ENCODE measurements at places on chromosomes 16 and 17.

- no peak for DNase-seq
Measured at GRCh38 chr16:84047206-84047605, 4.6 kb upstream of the SLC38A8 start.

DNA sequence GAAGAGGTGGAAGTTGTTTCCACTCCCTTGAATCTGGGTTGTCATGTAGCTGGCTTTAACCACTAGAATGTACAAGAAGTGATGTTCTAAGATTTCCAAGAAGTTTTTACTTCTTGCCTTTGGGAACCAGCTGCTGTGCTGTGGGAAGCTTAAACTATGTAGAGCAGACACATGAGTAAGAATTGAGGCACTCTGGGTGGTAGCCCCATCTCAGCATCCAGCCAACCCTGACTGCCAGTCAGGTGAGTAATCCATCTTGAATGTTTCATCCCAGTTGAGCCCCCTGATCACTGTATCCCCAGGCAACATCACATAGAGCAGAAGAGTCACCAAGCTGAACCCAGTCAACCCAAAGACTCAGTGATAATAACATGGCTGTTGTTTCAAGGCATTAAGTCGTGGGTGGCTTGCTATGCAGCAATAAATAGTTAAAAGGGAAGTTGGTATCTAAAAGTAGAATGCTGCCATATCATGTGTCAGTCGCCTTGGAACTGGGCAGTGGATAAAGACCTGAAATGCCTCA, 62.8 kb upstream of the GPR139 start:
- DNase-seq, result no peak

DNA sequence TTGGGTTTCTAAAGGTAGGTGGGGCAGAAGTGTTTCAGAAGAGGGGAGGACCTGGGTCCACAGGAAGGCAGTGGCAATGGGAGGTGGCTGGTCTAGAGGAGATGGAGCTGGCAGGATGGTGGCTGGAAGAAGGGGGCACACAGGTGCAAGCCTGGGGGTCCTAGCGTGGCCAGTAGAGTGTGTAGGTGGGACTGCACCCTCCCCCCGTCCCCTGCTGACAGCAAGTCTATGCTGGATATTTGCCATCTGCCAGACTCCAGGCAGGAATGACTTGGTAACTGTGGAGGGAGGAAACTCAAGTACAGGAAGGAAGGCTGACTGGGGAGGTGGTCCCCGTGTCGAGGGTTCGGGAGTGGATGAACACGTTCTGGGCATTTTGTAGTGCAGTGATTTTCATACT, 8.6 kb downstream of the MED9 start:
- no peak for DNase-seq

DNA sequence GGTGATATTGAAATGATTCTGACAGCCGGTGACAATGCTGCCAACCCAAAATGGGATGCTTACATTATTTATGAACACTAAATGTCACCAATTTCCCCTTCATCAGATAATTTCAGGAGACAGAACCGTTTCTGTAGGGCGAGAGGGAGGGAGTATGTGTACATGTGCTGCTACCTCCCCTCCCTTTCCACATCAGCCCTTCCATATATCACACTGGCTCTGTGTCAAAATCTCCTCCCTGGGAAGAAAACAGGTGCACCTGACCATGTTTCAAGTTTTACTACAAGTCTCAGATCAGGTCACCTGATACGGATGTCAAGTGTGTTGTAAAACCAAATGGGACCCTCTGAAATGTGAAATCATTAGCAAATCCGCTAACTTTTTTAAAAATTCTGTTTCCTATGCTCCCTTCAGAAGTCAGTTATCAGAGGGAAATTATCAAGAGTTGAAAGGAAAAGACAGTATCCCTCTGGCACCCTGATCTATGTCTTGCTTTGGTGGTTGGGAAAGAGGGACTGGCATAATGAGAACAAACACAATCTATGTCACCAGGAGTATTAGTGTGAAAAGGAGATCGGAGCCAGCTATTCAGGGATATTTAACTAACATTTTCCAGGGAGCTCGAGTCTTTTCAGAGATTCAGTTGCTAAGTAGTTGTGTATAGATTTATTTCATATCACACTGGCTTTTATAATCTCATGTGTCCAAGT, 1002.3 kb upstream of the CDH8 start:
- no peak for DNase-seq

- DNase-seq, result no peak
Measured at GRCh38 chr17:43757171-43757660, 1.4 kb downstream of the SOST start.

DNA sequence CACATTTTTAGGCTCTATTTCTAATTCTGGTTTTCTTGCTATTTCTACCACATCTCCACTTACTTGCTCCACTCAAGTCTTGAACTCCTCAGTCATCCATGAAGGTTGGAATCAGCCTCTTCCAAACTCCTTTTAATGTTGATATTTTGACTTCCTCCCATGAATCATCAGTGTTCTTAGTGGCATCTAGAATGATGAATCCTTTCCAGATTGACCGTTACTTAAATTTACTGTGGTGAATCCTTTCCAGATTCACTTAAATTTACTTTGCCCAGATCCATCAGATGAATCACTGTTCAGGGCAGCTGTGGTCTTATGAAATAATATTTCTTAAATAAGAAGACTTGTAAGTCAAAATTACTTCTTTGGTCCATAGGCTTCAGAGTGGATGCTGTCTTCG, 32.4 kb downstream of the CLTC start:
- DNase-seq, result peak; percentile 24

Measured in fibroblast of the conjunctiva (primary cell).